ENCODE measurements at places on chromosomes 13 and 19.

DNA sequence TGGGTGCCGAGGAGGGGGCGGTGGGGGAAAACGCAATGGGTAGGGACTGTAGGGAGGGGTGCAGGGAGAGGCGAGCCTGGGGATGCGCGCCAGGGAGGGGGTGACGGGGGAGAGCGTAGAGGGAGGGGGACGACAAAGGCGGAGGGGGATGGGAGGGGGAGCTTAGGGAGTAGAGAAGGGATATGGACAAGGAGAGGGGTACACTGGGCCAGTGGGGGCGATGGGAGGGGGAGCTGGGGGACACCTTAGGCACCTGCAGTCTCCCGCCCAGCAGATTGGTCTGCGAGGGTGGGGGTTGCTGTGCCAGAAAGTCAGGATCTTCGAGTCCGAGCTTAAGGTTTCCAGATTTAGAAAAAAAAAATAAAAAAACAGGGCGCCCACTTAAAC, 15.7 kb downstream of the CCDC124 start:
- no peak for DNase-seq

GRCh38 chr13:64482373-64482772, 2747.8 kb downstream of the PCDH9 start:
- DNase-seq = no peak

DNA sequence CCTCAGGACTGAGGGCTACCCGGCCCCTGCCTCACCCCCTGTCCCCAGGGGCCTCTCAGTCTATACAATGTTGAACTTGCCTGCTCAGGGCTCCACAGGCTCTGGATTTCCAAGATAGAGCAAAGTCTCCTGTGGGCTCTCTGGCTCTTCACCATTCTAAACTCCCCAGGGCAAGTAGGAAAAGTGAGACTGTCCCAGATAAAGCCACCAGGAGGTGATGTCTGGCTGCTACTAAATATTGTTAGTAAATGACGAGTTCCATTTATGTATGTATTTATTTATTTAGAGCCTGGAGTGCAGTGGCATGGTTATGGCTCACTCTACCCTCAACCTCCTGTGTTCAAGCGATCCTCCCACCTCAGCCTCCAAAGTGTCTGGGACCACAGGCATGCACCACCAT, 73.6 kb upstream of the SIAH3 start:
- DNase-seq = no peak

GRCh38 chr19:30547246-30547645, 175.1 kb downstream of the ZNF536 start:
- DNase-seq = peak; percentile 17

GRCh38 chr19:46466536-46467196, 4.7 kb downstream of the PNMA8A start:
- no peak for DNase-seq

DNA sequence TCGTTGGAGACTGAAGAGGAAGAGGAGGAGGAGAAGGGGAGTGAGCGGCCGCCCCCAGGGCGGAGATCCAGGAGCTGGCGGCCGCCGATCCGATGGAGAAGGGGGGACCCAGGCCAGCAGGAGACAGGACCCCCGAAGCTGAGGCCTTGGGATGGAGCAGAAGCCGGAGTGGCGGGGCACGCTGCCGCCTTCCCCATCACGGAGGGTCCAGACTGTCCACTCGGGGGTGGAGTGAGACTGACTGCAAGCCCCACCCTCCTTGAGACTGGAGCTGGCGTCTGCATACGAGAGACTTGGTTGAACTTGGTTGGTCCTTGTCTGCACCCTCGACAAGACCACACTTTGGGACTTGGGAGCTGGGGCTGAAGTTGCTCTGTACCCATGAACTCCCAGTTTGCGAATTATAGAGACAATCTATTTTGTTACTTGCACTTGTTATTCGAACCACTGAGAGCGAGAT, 1.8 kb downstream of the GADD45B start:
- no peak for DNase-seq

DNA sequence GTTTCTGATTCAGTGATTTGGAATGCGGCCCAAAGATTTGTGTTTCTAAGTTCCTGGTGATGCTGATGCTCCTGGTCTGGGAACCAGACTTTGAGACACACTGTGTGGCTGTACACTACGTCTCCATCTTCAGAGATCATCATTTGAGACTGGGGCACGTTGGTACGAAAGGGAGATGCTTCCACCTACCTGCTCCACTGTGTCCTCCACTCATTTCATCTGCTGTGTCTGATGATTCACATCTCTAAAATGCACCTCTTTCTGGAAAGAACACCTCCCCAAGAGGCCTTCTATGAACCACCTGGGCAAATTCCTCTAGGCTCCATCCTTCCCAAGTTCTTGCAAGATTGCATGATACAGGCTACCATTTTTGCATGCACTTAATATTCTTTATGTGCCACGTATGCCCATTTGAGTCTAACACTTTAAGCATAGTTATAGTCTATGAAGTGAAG, 58.6 kb downstream of the ERCC5 start:
- DNase-seq = no peak

DNA sequence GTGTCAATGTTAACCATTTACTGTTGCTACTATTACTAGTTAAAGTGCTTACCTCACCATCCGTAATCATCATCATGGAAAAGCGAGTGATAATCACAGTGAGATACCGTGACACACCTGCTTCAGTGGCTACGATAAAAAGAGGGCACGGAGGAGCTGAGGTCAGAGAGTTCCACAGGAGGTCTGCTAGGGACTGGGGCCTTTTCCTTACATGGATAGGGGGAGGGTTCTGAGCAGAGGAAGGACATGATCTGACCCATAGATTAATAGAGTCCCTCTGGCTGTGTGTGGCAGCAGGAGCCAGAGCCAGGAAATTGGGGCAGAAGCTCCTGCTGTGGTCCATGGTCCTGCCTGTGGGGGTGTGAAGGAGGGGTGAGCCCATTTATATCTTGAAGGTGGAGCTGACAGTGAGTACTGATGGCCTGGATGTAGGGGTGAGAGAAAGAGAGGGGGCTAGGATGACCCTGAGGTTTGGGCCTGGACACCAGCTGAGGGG, 136.7 kb downstream of the SIPA1L3 start:
- no peak for DNase-seq

GRCh38 chr13:28282451-28282850, 144.1 kb downstream of the PAN3 start:
- DNase-seq = no peak

DNA sequence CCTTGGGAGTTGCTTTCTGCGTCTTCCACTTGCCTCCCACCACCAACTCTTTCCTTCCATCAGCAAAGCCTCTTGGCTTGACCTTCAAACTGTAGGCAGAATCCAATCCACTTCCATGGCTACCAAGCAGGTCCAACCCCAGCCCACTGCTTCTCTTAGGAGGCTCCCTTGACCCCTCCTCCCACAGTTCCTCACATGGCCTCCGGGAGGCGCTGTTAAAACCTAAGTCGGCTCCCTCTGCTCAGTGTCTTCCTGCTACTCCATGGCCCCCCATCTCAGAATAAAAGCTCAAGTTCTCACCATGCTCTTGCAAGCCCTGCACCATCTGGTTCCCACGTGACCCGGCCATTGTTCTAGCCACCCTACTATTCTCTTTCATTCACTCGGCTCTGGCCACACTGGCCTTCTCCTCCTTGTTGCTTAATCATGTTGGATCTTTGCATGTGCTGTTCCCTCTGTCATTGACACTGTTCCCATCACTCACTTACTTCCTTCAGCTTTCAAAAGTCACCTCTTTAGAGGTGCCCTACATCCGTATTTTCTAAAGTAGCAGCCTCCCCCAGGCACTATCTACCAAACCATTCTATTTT, 7.5 kb downstream of the IZUMO2 start:
- no peak for DNase-seq

DNA sequence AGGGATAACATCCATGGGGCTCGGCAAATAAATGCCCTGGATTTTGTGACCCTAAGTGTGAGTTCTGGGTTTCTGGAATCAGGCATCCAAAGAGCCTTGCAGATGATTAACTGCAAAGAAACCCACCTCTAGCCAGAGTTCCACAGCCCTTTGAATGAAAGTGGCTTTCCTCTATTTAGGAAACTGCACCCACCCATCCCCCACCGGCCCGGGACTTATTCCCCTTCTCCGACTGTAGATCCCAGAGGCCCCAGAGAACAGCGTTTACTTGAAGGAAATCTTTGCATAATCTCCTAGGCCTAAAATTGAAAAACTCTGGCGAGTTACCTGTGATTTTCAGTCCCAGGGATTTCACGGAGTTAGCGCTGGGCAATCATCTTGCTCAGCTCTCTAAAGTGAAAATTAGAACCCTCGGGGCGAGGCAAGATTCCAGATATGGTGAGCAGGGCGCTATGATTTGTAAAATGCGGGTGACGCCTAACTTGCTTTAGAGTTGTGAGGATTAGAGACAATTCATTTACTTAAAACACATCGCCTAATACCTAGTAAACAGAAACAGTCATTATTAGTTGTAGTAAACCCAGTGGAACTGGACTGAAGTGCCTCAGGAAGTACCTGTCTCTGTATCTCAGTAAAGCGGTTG, 9.4 kb downstream of the URAD start:
- no peak for DNase-seq

DNA sequence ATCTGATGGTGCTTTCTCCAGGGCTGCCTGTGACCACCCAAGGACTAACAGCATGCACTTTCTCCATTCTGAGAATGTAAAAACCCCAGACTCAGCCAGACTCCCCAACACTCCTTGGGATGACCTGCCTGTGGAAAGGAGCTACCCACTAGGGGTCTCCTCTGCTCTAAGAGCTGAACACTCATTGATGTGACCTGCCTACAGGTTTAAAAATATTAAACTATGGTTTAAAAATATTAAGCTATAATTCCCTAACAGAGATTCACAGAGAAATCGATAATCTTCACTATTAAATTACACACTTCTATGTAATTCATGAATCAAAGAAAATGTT, 696.2 kb upstream of the SLITRK5 start:
- DNase-seq = no peak

DNA sequence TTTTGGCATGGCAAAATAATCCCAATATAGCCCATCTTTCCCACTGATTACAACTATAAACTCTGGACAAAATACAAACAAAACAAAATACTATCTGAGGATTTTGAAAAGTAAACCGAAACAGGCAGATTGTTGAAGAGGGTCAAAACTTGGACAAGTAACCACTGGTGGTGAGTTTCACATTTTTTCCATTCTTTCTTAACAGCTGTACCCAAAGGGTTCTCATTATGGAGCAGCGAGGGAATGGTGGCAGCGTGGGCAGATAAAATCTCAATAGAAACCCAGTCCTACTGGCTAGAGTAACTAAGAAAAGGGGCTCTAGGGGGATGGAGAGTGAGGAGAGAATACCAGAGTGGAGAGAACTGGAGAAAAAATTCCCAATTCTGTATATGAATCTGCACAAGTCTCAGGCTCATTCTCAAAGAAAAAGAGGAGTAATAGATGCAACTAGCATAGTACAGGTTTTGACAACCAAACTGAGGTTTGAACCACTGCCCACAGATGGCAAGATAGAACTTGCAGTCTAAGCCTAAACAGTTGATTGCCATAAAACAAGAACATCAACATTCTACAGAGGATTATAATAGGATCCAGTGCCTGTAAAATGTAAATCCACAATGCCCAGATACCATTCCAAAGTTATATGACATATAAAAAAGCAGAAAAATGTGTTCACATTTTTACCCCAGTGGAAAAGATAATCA, 284.5 kb downstream of the KCNRG start:
- no peak for DNase-seq

DNA sequence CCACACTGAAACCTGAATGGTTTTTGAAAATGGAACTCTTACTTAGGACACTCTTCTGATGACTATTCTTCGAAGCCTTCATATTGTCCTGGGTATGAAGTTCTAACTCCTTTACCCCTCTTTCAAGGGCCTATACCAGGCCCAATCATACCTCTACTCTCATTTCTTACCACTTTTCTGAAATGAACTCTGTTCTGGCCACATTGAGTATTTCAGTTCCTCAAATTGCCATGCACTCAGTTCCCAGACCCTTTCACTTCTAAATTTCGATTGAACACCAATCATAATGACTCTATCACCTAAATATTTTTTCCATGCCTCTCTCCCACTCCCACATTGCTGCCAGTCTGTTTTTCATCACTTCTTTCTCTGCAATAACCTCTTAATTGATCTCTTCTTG, 53.7 kb downstream of the LACC1 start:
- no peak for DNase-seq

GRCh38 chr13:31747291-31747690, 8.0 kb downstream of the RXFP2 start:
- DNase-seq = no peak

- no peak for DNase-seq
Measured at GRCh38 chr13:55410398-55411330, 1730.1 kb upstream of the PRR20A start.

GRCh38 chr19:47560999-47561398, 11.9 kb downstream of the ZNF541 start:
- DNase-seq = no peak

DNA sequence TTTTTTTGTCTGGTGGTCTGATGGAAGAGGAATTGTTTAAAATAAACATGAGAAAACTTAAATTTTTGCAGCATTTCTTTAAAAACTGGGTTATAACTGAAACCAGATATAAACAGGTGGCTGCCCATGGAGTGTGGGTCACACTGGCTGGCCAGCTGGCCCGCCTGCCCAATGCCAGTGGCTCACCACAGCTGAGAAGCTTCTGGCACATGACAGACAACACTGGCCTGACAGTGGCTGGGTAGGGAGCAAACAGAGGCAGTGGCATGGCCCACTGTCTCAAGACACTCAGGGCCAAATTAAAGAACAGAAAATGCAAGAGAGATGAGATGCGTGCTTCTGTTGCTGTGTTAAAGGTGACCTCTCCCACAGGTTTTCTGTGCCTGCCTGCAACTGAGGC, 3.1 kb upstream of the SLC35E1 start:
- no peak for DNase-seq

DNA sequence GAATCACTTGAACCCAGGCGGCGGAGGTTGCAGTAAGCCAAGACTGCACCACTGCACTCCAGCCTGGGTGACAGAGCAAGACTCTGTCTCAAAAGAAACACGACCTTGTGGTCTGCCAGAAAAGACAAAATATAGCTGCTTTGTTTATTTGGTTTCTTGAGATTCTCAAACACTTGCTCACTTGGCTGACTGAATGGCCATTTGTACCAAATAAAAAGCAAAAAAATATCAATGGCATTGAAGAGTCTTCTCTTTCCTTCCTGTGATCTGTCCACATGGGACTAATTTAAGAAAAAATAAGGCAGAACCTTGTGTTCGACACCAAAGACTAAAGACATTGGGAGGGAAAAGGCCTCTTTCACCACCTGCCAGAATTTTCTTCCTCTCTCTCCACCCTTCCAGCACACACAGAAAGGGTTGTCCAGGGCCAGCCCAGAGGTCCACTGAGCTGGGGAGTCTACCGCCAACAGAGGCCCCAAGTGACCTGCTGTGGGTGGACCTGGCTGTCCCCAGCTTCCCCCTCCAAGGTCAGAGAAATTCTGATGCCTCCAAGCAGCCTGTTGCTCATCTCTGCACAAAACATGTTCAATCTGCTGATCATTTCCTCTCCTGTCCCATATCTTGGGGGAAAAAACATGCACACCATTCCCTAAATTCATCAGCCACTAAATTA, 5.9 kb downstream of the BRME1 start:
- no peak for DNase-seq

GRCh38 chr13:98848746-98849145, 96.3 kb upstream of the SLC15A1 start:
- DNase-seq = no peak

- DNase-seq = no peak
Measured at GRCh38 chr13:75993823-75994222, 357.7 kb downstream of the LMO7 start.
